ENCODE measurements at places on chromosomes 4 and X.

GRCh38 chr4:142474398-142475087, 371.6 kb downstream of the INPP4B start:
- DNase-seq, result peak; percentile 33

DNA sequence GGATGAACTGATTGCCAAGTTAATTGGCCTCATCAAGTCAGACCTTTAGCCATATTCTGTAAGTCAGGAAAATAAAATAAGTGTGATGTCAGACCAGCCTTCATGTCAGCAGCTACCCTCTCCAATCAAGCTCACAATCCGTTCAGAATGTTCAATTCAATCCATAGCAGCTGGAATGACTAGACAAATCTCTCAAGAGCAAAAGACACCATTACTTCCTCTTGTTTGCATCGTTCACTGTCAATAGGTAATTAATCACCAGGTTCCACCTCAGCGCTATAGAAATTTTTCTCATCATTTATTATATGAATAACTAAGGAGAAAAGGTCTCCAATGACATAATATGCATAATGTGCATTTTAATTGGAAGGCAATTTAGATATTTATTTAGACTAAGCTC, 321.0 kb upstream of the GRIA3 start:
- no peak for DNase-seq

GRCh38 chr4:75229806-75230570, 284.2 kb downstream of the RCHY1 start:
- DNase-seq, result no peak

- DNase-seq, result no peak
Observed at GRCh38 chr4:78588894-78589545, 37.5 kb downstream of the ANXA3 start.

- DNase-seq, result no peak
Observed at GRCh38 chr4:54101190-54102041, 1.5 kb downstream of the GSX2 start.

- DNase-seq, result no peak
Observed at GRCh38 chrX:42242004-42242403, 318.6 kb upstream of the CASK start.

- no peak for DNase-seq
Observed at GRCh38 chr4:141576585-141577110, 59.7 kb upstream of the IL15 start.

DNA sequence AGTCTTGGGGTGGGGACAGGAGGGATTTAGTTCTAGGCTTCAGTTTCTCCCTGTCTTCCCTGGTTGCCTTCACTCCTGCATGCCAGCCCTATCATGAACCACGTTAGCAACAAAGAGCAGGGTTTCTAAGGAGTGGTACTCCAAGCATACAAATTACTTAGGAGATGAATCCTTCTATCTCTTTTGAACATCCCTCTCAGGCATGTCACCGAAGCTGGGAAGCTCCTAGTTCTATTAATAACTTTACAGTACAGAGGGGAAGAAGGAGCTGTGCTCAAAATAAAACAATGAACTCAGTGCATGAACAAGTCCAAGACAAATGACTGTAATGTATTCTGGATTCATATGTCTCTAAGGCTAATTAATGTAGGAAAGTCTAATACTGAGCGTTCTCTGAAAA, 450.6 kb upstream of the RASGEF1B start:
- no peak for DNase-seq

GRCh38 chr4:126541820-126542219, 1090.9 kb upstream of the INTU start:
- DNase-seq, result no peak

DNA sequence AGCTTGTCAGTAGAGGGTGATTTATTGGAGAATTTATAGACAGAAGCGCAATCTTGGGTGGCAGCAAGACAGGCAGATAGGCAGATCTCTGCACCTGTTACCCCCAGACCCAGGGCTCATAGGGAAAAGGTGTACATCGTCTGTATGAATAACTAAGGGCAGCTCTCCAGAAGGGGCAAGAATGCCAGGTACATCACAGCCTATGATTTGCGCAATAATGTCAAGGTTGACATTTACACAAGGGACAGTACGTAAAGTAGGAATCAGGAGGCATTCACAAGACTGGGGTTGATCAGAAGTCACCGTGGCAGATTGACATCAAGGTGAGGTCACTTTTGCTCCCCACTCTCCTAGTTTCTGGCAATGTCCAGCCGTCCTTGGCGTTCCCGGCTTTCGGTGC, 524.1 kb downstream of the TRIML1 start:
- DNase-seq, result no peak

DNA sequence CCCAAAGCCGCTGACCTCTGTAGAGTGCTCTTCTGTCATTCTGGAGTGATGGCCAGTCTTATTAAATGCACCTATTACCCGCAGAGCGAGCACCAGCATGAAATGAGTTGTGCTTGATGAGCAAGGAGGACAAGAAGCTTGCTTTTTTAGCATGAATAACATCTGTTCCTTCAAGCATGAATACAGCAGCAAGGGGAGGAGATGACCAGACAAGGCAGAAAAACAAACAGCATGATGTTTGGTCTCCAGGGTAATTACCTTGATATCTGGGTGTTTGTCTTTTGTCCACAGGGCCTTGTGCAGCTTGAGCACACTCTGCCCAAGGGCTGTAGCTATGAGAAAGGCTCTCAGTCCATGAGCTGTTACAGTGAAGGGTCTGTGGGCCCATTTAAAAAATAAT, 324.8 kb upstream of the DDX53 start:
- DNase-seq, result no peak

GRCh38 chrX:134849390-134849789, 141.4 kb upstream of the SMIM10 start:
- no peak for DNase-seq

DNA sequence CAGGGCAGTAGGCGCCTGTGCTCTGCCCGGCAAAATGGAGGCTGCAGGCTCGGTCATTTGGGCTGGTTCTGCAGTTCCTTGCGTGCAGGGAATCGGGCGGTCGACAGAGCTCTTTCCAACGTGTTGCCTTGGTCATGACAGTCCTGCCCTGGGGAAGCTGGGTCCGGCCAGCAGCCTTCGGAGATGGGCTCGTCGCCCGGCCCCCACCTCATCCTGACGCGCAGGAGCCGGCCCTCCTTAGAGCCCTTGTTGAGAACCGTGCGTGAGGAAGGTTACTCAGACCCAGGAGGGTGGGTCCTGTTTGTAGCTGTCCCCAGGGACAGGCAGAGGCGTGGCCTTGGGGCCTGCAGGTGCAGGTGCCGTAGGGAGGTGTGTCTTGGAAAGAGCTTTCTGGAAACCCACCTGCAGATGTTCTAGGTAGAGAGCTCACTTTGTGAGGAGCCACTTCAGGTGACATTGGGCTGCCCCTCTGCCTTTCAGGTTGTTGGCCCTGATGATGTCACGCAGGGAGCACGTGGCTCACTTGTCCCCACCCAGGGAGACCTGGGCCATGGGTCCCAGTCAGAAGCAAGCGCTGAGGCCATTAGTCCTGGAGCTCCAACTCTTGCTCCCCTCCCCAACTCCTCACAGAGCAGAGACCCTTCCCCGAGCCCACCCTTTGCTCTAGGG, 15.2 kb upstream of the HGFAC start:
- no peak for DNase-seq

DNA sequence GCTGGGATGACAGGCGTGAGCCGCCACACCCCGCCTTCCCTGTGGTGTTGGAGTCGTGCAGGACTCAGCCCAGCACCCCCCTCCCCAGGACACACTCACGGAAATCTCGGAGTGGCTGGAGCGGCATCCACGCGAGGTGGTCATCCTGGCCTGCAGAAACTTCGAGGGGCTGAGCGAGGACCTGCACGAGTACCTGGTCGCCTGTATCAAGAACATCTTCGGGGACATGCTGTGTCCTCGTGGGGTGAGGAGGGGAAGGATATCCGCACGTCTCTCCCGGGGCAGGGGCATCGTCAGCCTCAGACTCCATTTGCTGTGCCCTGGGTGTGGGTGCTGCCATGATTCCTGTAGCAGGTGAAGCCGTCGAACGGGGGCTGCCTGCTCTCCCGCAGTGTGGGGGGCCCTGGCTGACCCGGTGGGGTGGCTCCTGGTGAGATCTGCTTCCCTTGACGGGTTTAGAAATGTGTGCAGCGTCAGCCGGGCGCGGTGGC, 10.3 kb downstream of the PLCXD1 start:
- DNase-seq, result no peak

DNA sequence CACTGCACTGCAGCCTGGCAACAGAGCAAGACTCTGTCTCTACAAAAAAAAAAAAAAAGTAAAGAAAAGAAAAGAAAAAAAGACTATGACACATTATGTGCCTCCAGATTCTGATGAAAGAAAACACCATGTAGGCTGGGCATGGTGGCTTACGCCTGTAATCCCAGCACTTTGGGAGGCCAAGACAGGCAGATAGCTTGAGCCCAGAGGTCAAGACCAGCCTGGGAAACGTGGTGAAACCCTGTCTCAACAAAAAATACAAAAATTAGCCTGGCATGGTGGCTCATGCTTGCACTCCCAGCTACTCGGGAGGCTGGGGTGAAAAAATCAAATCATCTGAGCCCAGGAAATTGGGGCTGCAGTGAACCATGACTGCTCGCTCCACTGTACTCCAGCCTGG, 19.4 kb downstream of the THOC2 start:
- DNase-seq, result no peak

- no peak for DNase-seq
Observed at GRCh38 chr4:126071346-126072333, 756.9 kb downstream of the FAT4 start.

- DNase-seq, result no peak
Observed at GRCh38 chr4:41267997-41268396, 11.3 kb downstream of the UCHL1 start.

DNA sequence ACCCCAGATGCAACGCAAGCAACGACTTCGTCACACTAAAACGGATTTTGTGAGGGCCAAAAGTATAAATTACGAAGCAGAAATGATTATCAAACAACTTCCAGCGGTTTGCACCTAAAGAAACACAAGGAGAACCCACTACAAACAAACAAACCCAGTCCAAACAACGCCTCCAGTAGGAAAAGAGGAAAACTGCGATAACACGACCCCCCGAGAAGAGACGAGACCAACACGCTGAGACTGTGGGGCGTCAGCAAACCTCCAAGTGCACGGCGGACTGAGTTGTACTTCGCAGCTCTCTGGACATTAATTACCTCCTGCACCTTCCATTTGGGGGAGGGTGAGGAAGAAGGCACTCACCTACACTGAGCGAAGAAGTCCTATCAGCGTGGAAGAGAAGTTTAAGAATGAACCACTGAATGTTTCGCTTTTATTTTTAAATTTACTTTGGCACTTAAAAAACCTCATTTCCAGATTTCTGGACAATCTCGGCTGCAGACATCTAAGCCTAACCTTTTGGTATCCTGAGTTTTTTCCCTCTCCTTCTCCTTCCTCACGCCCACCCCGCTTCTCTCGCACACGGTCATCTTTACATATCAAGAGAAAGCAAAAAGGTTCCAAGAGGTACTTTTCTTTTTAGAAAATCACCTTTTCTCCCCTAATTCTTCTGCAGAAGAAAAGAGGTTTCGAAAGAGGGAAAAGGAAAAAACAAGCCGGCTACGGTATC, at the start of gene MAB21L2:
Gene MAB21L2, plus strand, starts transcription at position 6 of the 727 bp plus-strand sequence. CDS start 879 bp downstream, outside the sequence.
- DNase-seq, result no peak

GRCh38 chr4:171622729-171623128, 190.5 kb upstream of the GALNTL6 start:
- no peak for DNase-seq

GRCh38 chr4:156999175-156999517, 27.5 kb upstream of the PDGFC start:
- DNase-seq, result no peak

DNA sequence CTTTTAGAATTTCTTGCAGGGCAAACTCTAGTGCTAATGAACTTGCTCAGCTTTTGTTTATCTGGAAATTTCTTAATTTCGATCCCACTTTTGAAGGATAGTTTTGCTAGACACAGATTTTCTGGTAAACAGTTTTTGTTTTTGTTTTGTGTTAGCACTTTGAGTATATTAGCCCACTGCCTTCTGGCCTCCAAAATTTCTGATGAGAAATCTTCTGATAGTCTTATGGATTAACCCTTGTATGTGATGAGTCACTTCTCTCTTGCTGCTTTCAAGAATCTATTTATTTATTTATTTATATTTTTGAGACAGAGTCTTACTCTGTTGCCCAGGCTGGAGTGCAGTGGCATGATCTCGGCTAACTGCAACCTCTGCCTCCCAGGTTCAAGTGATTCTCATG, 27.0 kb upstream of the GIMD1 start:
- DNase-seq, result no peak

- DNase-seq, result no peak
Observed at GRCh38 chrX:9282325-9282724, 182.5 kb upstream of the TBL1X start.

DNA sequence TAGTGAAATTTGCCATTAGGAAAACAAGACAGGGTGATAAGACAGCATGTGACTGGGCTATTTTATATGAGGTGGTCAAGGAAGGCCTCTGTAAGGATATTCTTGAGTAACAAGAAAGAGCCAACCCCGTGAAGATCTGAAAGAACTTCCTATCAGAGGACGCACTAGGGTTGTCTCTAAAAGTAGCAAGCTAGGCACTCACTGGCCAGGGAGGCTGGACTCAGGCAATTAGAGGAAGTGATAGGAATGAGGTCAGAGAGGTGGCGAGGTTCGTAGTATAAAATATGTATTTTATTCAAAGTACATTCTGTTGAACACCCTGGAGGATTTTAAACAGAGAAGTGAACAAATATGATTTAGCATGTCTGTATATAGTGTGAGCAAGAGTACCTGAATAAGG, 4.6 kb downstream of the BMPR1B start:
- DNase-seq, result no peak

DNA sequence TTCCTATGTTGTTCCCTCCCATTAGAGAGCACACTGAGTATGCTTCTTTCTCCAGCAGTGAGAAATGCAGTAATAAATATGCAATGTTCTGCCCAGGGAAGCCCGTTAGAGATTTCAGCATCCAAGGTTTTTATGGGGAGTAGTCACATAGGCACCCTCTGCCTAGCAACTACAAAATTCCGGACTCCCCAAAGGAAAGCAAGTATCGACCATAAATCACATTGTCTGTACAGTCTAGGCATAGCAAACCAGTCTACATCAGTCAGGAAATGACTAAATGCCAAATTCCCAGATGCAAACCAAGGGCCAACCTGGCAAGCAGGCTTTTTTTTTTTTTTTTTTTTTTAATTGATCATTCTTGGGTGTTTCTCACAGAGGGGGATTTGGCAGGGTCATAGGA, 34.8 kb downstream of the GPR101 start:
- DNase-seq, result no peak

DNA sequence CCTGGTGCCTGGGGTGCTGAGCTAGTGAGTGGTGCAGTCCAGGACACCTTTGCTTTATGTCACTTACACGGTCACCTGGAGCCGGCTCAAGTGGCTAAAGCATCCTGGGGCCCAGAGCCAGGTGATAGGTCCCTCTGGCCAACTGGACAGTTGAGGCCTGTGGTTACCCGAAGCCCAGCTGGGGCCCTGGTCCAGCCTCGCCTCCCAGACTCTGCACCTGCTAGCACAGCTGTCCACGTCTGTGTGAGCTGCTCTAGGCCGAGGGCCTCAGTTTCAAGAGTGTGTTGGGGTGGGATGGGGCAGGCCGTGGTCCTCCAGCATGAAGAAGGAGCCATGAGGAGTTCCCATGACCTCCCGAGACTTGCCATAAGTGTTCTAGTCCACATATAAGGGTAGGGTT, 7.7 kb upstream of the ADD1 start:
- no peak for DNase-seq

- no peak for DNase-seq
Observed at GRCh38 chr4:176273736-176274135, 4.7 kb upstream of the ASB5 start.

Measured in CD4-positive, alpha-beta T cell treated with Interleukin-12 subunit alpha and Interleukin-12 subunit beta, for 1 hour (primary cell).